ENCODE measurements at places on chromosomes 13 and 19. TPM values are rescaled to one million over a fixed set of nuclear protein-coding genes. Genes with fewer than 3 reads are reported as not detected.

DNA sequence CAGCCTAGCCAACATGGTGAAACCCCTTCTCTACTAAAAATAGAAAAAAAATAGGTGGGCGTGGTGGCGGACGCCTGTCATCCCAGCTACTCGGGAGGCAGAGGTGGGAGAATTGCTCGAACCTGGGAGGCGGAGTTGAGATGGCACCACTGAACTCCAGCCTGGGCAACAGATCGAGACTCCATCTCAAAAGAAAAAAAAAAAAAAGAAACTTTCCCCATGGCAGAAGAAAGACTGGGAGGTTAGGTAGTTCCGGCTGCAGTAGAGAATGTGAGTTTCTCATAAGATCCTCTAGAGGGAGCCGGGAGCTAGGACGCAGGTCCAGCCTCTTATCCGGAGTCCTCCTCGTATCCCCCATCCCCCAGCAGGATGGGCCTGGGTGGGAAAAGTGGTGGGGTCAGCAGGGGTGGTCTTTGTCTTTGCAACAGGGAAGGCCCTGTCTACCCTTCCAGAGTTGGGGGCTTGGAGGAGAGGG is 13.2 kb upstream of the CREB3L3 start:
- DNase-seq, result no peak

Gene CD209
- total RNA-seq, result not detected

DNA sequence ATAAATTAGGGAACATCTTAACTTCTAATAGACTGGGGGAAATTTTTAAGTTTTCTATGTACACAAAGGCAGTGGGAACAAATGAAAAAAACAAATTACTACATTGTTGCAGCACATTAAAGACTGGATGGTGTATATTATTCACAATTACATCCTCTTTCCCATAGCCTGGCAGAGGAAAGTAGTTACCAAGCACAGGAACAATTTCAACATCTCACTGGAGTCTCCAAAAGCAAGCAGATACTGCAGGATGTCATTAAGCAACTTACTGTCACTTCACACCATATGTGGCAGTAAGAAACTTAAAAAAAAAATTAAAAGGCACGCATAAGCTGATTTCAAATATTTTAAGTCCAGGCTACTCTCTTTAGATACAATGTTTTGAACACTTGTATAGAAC is 6.4 kb upstream of the EFNB2 start:
- no peak for DNase-seq

GRCh38 chr13:21871382-21871781 is 200.5 kb downstream of the FGF9 start:
- DNase-seq, result no peak

GRCh38 chr19:12880551-12881171 is 588 bp downstream of the DNASE2 start:
- DNase-seq, result no peak

DNA sequence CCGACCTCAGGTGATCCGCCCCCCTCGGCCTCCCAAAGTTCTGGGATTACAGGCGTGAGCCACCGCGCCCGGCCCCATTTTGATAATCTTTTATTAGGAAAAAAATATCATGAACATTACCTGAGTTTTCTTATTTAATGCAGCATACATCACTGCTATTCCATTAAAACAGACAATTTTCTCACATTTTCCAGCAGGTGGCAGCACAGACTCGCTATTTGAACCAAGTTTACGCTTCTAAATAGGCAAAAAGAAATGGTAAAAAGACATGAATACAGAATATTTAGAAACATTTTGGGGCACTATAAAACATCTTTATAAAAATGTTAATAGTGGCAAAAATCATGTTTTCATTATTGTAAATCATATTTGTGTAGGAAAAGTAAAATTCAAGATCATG is 903.1 kb downstream of the SLITRK6 start:
- DNase-seq, result peak; percentile 34

Gene HSPB6
- total RNA-seq, result 1.8 TPM

DNA sequence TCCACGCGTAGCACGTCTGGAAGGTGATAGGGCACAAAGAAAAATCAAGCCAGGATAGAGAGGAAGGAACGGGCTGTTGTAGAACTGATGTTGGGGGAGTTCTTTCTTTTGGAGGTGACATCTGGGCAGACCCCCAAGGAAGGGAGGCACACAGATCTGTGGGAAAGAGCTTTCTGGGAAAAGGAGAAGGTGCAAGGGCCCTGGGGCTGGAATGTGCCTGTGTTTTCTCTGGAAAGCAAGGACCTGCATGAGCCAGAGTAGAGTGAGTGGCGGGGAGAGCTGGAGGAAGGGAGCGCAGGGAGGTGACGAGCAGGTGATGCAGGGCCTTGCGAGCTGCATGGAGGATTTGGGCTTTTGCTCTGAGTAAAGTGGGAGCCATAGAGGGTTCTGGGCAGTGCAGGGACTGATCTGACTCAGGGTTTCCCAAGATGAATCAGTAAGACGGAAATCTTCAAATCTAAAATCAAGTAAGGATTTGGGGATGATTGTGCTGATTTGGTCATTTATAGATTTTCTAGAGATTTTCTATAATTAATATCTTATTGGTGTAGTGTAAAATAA is 30.8 kb downstream of the SMARCA4 start:
- no peak for DNase-seq

DNA sequence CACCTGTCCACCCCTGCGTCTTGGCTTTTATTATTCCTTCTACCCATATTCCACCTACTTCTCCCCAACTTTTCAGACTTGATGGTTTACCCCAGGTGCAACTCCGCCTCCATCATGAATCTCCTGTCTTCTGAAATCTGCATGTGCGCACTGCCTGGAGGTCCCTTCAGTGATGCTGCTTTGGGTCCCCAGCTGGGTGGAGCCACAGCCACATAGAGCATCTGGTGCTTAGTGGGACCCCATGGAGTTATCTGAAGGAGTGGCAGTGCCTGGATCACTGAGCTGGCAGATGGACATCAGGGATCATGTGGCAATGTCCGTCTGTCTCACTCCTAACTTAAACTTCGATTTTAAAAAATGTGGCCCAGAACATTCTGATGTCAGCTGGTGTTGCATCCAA is 13.5 kb downstream of the ZNF536 start:
- no peak for DNase-seq

- no peak for DNase-seq
These were observed 543.6 kb upstream of the GPC6 start for GRCh38 chr13:92682832-92683517.

Gene ZNF613
- 9.3 TPM for total RNA-seq

GRCh38 chr13:97934590-97934989 is 18.9 kb upstream of the IPO5 start:
- DNase-seq, result no peak

Gene C19orf85
- total RNA-seq, result not detected

DNA sequence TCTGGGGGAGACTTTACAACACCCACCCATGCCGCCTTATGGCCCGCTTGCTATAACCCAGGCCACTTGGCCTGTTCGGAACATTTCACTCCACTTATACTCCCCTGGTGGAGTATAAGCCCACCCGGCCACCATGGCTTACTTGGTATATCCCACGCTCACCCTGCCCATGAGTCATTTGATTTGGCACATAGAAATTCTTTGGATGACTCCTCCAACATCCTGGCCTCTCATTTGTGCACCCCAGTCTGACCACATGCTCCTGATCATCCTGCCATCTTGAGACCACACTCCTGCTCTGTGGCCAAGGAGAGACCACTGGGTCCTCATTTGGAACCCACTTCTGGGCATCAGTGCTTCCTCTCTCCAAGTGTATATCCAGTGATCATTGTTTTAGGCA is 5.2 kb downstream of the SPACA6 start:
- DNase-seq, result no peak

Gene ZNF101
- 6.1 TPM for total RNA-seq

DNA sequence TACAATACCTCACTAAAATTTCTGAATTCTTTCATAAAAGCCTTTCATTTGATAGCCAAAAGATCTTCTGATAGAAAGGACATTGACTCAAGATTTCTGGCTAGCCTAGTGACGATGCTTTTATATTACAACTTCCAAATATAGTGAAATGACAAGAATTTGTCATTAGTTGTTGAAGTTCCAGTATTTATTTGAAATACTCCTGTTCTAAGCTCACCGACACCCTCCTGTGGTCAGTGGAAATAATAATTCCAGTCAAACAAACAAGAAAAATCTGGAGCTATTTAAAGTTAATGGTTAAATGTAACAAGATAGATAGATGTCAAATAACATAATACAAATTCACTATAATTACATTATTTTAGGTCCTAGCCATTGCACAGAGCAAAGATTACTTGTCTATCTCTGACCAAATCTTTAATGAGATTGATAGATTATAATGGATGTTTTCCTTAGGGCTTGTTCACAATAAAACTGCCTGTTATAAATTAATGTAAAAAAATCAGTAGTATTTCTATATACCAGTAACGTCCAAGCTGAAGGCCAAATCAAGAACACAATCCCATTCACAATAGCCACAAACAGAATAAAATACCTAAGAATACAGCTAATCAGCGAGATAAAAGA is 195.5 kb downstream of the RGCC start:
- peak; percentile 58 for DNase-seq

- DNase-seq, result no peak
These were observed 2.3 kb downstream of the AP2S1 start for GRCh38 chr19:46848389-46848788.

DNA sequence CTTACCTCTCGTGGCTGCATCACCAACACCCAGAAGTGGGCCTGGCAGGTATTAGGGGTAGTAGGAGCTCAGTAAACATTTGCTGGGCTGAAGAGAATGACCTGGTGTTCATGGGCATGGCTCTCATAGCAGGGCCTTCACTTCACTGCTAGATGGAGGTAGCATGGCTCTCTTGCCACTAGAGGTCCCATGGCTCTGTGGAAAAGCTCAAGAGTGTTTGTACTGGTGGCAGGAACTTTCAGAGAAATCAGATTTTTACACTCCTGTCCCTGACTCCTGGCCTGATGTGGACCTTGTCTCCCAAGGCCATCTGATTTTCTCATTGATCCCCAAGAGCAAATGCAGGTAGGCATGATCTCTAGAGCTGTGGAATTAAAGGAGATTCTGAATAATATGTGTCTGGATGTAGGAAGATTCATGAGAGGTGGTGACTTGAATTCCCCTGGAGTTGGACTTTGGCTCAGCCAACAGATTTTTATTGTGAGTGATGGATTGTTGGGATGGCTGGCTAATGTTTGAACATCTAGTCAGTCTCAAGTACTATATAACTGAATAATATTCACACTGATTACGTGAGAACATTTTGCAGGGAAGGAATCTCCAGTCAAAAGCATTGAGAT is 5.7 kb downstream of the ZNF574 start:
- DNase-seq, result no peak

- DNase-seq, result no peak
These were observed 1.8 kb upstream of the TMEM86B start for GRCh38 chr19:55230329-55230728.

Gene UBE2L5
- not detected for total RNA-seq

DNA sequence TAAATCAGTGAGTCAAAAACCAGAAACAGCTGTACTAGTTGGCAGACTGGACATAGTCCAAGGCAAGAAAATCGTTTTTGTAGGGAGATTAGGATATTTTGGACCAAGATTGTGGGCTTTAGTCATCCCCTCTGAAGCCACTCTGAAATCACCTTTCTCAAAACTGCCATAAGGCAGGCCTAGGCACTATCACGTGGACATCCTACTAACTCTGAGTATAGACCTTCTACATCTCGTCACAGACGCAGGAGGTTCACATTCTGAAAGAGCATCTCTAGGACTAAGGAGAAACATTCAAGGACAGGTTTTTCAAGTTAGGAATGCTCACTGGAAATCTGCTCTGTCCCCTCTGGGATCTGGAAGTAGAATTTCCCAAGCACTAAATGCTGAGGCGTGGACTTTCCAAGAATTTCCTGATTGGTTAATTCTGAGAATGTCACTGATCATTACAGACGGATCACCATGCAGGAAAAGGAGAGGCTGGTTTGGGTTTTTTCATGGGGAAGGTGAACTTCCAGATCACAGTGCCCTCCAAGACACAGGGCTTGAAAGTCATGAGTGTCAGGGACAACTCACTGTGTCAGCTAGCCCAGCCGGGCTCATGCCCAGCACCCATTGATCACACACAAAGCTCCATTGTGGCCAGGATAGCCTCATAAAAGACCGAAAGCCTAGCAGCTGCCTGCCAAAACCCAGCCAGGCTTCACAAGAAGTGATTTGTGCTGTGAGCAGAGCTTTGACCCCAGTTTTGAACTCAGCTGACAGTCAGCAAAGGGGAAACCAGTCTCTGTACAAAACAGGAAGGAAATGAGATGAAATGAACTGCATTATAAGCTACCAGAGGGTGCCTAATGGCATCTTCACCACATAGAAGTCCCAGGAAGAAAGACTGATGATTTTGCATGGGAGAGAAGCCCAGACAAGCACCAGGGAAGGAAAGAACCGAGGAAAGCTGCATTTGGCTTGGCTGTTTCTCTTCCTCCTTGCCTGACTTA is 2.7 kb upstream of the RUBCNL start:
- DNase-seq, result no peak

DNA sequence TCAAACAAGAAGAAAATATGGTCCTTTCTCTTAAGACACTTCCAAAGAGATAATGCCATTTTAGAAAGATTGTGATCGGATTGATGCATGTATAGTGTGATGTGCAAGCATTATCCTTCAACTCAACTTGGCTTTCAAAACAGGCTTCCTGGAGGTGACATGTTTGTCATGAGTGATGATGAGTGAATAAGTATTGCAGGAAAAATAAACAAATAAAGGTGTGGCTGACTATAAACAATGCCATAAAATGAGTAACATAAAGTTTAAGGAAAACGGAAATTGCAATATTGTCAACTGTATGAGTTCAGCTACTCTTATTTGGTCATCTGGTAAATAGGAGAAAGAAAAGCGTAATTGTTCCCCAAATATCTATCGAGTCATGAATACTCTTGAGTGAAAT is 1283.7 kb downstream of the PCDH9 start:
- no peak for DNase-seq

DNA sequence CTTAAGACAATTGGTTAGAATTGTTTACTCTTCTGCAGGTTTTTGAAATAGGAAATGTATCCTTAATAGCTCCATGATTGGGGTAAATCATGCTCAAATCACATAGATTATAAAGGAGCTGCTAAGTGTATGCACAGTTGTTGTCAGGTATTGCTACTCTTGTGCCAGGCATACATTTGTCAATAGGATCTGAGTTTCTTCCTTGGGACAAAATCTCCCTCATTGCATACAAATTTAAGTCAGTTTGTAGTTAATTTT is 109.3 kb upstream of the MLNR start:
- no peak for DNase-seq

- no peak for DNase-seq
These were observed 422 bp upstream of the MTUS2 start for GRCh38 chr13:28819735-28820098.

- no peak for DNase-seq
These were observed 5.1 kb downstream of the IRGC start for GRCh38 chr19:43720936-43721335.

- no peak for DNase-seq
These were observed 305.0 kb downstream of the ZNF536 start for GRCh38 chr19:30676990-30677679.

- DNase-seq, result no peak
These were observed 20.5 kb upstream of the SHKBP1 start for GRCh38 chr19:40555978-40556689.

DNA sequence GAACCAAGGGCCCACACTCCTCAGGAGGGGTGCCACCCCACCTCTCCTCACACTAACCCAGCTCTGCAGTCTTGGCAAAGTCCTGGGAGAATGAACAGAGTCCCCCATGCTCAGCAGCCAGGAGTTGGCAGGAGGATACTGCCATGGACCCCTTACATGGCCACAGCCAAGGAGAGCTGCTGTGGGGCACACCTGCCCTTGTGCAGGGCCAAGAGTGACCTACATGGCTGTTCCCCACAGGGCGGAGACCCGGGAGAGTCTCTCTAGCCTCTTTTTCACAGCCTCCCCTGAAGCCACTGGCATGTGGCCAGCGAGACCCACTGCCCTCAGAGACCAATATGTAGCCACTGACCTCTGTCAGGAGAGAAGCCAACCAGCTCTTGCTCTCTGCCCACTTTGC is 45.9 kb upstream of the VSTM2B start:
- no peak for DNase-seq

All from glomerular endothelial cell (primary cell).